ENCODE measurements at places on chromosomes 3 and 15. TPM values are rescaled to one million over a fixed set of nuclear protein-coding genes. Genes with fewer than 3 reads are reported as not detected.

BUB1B gene
- total RNA-seq, result 21.1 TPM

PLA1A gene
- total RNA-seq, result 29.9 TPM

EPB42 gene
- not detected for total RNA-seq

TGM5 gene
- not detected for total RNA-seq

EFCC1 gene
- total RNA-seq, result under 0.01 TPM

PCLAF gene
- 39.0 TPM for total RNA-seq

NR2E3 gene
- not detected for total RNA-seq

TMC3 gene
- not detected for total RNA-seq

CDCP1 gene
- total RNA-seq, result 20.1 TPM

MESP2 gene
- not detected for total RNA-seq

PDCD10 gene
- total RNA-seq, result 96.9 TPM

LSAMP gene
- total RNA-seq, result 18.5 TPM

RGMA gene
- 2.5 TPM for total RNA-seq

RHOV gene
- total RNA-seq, result 0.36 TPM

DGKG gene
- total RNA-seq, result 6.0 TPM

GPR160 gene
- total RNA-seq, result 1.00 TPM

CRABP1 gene
- not detected for total RNA-seq

CCR8 gene
- not detected for total RNA-seq

HGD gene
- total RNA-seq, result under 0.01 TPM

CD96 gene
- 0.36 TPM for total RNA-seq

ITIH4 gene
- 2.0 TPM for total RNA-seq

DPPA2 gene
- total RNA-seq, result not detected

LRRC31 gene
- not detected for total RNA-seq

ABI3BP gene
- total RNA-seq, result 0.33 TPM

HACD2 gene
- 22.3 TPM for total RNA-seq

FES gene
- total RNA-seq, result 70.3 TPM
